Stimulated activated CD8-positive, alpha-beta memory T cell treated with anti-CD3 and anti-CD28 coated beads, Interleukin-4, amount 100 ng/mL, for 24 hours (primary cell): ENCODE measurements at places on chromosomes 11 and 22.

- no peak for DNase-seq
Measured at GRCh38 chr11:114158421-114158820, 98.9 kb downstream of the ZBTB16 start.

GRCh38 chr22:49724030-49724892 lies 103.4 kb downstream of the BRD1 start:
- DNase-seq = no peak

DNA sequence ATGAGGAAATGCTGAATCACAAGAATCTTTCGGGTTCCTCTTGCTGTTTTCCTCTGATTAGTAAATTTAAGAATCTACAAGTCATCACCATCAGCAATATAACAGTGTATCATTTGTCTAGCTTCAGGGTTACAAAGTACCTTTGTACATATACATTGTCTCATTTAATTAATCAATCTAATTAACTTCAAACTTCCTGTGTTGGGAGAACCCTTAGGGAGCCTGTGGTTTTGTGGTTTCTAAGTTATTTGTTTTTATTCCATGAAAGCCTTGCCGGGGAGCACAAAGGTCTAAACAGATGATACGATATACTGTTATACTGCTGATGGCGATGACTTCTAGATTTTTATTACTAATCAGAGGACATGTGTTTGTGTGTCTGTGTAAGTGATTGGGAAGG lies 41.0 kb downstream of the TIMP3 start:
- no peak for DNase-seq

- DNase-seq = no peak
Measured at GRCh38 chr22:25696763-25697162, 45.2 kb upstream of the MYO18B start.

- no peak for DNase-seq
Measured at GRCh38 chr11:14892577-14892976, 546 bp upstream of the CYP2R1 start.

- DNase-seq = no peak
Measured at GRCh38 chr22:46354176-46354992, 18.9 kb downstream of the TRMU start.

DNA sequence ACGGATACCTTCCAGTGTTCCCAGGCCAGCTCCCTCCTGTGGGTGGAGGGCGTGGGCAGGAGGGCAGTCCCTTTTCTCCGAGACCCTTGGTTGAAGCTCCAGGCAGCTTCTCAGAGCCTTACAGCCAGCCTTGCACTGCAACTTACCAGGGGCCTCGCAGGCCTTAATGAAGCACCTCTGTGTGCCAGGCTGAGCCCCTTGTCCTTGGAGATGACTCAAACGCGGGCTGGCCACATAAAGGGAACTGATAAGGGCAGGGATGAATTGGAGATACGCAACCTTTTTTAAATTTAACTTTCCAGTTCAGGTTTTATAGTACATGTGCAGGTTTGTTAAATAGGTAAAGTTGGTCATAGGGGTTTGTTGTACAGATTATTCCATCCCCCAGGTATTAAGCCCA lies 72.7 kb downstream of the WNT7B start:
- DNase-seq = no peak

- DNase-seq = no peak
Measured at GRCh38 chr11:8689726-8690255, 7.2 kb downstream of the RPL27A start.
